Heart right ventricle (tissue), 16 donors: ENCODE measurements at places on chromosomes 5 and 9. TPM values are rescaled to one million over a fixed set of nuclear protein-coding genes. Genes with fewer than 3 reads are reported as not detected.

CNTFR gene
- 3.6 TPM for total RNA-seq

PCDHA10 gene
- 0.07 TPM for total RNA-seq

CARD9 gene
- total RNA-seq = 1.2 TPM

CD14 gene
- 23.5 TPM for total RNA-seq

PCDHGC5 gene
- 3.8 TPM for total RNA-seq

DNLZ gene
- 37.8 TPM for total RNA-seq

PAEP gene
- not detected for total RNA-seq

HINT1 gene
- total RNA-seq = 190 TPM

DNA sequence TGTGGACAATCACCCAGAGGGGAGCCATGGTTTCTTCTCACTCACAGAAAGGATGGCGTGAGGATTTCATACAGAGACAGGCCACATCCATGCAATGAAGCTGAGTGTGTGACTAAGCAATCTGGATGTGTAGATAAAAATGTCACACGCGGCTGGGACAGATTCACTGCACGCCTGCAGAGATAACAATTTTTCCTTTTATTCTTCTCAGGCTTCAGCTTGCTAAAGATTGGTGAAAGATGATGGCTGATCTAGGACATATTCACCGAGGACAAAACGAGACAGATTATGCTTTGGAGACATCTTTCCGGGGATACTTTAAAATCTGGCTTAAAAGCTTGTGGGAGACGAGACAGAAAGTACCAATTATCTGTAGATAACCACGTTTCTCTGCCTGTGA is 313.9 kb upstream of the TRPC7 start:
- no peak for DNase-seq

DNA sequence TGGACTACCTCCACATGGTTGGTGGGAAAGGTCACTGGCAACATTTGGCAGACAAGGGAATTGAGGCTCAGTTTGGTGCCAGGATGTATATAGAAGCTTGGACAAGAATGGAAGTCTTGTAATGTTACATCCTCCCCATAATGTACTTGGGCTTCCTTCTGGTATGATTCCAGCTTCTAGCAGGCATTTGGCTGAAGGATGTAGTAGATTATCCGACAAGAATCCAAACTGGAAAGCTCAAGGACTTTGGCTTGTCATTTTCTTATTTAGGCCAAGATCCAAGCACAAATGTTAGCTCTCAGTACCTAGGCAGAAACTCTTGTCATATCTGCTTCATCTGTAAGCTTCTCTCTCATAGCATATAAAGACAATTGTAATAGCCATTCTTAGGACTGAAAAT is 209.1 kb downstream of the MAPKAP1 start:
- no peak for DNase-seq

DNA sequence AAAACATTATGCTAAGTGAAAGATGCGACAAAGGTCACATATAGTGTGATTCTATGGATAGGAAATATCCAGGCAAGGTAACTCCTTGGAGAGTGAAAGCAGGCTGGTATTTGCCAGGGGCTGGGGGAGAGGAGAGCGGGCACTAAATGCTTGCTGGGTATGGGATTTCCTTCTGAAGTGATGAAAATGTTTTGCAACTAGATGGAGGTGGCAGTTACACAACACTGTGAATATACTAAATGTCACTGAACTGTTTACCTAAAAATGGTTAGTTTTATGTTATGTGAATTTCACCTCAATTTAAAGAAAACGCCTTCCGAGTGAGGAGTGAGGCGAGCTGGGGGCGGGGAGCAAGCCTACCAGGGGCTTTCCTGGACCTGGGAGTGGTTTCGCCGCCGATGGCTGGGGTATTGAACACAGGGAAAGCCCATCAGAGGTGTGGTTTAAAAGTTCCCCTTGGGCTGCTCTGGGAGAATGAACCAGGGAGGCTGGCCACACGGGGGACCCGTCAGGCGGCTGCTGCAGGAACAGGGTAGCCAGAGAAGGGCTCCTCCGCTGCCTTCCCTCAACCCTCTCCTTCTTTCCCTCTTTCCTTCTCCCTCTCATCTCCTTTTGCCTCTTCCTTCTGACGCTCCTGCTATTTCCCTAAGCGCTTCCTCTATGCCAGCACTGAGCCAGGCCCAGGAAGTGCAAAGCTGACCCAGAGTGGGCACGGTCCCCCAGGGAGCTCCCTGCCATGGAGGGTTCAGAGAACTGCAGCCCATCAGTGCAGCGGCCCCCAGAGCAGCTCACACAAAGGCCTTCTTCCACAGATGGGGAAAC is 4.9 kb downstream of the AKNA start:
- DNase-seq = no peak

DNA sequence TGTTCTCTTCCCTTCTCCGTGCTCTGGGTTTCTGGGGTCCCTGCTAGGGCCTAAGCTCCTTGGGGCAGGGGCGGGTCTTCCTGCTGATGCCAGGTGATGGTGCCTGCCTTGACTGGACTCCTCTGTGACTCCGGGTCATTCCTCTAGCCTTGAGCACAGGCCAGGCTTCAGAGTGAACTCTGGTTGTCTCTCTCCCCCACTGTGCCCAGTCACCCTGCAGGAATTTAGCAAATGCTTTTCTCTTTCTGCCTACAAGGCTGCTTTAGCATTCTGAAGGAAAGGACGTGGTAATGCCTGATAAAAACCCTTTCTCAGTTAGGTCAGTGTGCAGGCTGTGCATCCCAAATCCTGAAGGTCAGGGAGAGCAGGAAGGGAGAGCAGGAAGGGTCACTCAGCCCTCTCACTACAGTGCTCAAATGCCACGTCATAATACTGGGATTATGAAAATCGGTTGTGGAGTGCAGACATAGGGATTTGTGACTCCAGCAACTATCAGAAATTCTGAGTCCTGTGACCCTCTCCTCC is 2.7 kb downstream of the CXCL14 start:
- DNase-seq = no peak

GRCh38 chr5:177403102-177403791 is 2.8 kb upstream of the PFN3 start:
- DNase-seq = no peak

DNA sequence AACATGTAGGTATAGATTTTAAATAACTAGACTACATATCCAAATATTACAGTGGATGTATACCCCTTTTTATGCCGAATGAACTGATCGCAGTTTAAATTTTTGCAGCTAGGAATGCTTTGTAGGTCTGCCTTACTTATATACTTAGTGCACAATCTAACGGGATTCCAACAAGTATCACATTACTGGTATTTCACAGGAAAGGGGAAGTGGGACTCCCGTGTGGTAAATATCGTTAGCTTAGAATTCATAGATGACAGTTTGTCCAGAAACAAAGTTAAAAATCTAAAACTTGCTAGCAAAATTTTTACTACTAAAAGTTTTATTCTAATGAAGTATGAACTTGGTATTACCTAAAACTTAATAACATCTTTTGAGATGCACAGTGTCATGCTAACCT is 193.5 kb upstream of the TLX3 start:
- DNase-seq = no peak

- no peak for DNase-seq
These were observed 920.3 kb downstream of the CDH18 start for GRCh38 chr5:19067741-19068140.

GRCh38 chr9:23736293-23736692 is 89.7 kb downstream of the ELAVL2 start:
- DNase-seq = no peak

DNA sequence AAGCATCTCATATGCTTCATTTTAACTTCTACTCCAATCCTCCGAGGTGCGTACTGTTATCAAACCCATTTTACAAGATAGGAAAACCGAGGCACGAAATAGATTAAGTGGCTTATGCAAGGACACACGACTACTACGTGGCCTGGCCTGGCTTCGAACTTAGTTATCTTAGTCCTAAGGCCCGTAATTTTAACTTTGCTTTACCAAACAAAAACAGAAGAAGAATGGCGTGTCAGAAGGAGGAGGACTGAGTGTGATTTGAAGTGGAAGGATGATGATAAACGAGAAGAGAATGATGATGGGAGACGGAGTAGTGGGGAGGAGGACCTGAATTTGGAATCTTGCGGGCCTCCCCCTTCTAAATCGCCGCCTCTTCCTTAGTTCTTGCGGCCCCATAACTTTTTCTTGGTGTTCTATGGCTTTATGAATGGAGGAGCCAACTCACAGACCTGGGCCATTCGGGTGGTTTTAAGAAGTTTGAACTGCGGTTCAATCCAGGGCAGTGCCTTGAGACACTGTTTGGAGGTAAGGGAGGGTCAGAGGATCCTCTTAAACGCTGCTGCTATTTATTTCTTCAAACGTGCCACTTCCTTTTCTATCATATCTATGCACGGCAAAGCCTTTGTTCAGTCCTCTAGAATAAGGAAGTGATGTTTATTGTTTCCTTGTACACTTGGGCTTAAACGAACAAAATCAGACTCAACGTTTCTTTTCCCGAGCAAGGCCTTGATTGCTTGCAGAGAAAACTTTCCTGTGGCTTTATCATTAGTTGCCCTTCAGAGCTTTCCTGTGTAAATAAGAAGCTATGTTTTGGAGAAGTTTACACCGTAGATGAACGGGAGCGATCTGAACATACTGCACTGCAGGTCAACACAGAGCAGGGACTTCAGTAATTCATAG is 795 bp downstream of the CNOT8 start:
- no peak for DNase-seq

DNA sequence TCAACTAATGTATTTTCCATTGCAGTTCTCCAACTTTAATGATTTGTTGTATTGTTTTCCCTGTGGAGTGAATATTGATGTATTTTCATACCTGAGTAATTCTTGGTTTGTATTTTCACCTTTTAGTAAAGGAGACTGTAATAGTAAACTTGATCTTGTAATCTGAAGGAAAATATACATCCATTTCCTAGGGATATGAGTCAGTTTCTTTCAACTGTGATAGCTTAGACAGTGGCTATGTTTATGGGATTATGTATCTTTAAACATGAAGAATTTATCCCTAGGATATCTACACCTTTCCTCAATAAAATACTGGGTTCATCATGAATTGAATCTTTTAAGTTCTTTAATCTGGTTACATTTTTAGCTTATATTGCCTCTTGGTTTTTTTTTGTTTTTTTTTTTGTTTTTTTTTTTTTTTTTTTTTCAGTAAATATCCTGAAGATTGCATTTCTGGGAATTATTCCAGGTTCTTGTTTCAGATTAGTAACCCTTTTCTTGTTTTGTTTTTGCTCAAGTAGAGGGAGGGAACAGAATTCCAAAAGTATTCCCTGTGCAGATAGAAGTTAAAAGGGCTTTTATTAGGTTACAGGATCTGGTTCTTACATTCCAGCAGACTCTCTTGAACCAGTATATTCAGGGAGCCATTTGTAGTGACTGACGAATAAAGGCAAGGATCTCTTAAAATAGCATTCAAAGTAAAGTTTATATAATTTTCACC is 7.1 kb downstream of the WDR36 start:
- DNase-seq = no peak

DNA sequence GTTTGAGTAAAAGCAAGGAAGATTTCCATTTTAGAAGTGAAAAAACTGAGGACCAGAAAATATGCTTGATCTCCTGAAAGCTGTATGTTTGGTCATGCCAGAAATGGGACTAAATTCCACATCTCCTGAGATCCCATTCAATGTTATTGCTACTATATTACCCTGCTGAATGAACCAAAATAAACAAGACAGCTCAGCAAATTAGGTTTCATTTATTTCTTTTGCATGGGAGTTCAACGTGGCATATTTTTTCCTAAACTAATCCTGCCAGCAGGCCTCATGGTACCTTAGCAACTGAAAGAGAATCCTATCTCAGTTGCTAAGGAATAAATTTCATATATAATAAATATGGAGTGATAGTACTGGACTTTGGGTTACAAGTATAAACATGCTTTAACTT is 101.7 kb downstream of the ADAMTSL1 start:
- DNase-seq = no peak

DNA sequence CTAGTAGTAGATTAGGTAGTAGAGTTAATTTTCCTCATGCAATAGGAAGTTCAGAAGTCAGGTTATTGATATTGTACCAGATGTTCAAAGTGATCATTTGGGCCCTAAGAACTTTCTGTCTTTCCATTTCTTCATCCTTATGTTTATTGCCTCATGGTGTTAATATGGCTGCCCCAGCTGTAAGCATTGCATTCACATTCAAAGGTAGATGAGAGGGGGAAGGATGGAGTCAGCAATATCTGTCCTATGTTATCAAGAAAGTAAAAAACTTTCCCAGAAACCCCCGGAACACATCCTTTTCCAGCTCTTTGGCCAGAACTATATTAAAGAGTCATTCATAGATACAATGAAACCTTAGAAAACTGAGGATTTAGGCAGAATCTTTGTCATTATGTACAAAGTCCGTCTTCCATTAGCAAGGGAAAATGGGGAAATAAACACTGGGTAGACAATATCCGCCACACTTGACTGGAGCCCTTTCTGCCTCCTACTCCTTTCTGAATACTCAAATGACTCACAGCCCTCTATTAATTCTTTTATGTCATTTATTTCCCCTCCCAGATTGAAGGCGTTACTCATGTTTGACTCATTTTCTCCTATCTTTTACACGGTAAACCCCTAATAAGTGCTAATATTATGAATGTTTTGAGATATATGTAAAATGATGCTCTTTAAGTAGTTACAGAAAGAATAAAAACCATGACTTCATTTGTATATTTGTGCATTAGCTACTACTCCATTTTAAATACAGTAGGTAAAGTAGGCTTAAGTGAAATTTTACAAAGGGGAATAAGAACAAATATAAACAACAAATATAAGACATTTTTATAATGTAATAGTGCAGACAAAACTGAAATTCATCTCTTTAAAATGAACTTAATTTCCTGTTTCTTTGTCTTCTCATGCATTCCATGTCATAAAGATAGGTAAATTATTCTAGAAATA is 127.6 kb downstream of the SLF1 start:
- no peak for DNase-seq

- no peak for DNase-seq
These were observed 6.3 kb downstream of the C5orf15 start for GRCh38 chr5:133962131-133962530.
